ENCODE measurements at places on chromosomes 16 and 17.

DNA sequence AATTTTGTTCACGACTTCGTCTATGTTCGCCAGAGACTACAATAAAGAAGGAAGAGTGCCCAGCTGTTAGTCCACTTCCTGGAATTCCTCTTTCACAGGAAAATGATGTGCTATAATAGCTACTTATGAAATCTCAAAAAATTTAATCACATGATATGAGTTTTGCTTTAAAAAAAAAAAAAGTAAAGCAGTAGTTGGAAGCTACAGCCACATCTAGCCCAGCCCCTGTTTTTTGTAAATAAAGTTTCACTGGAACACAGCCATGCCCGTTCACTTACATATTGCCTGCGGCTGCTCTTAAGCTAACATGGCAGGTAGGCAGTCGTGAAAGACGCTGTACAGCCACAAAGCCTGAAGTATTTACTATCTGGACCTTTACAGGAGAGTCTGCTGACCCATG, 15.3 kb downstream of the VPS53 start:
- DNase-seq, result no peak

GRCh38 chr16:1341495-1342420, 8.3 kb downstream of the BAIAP3 start:
- DNase-seq, result no peak

GRCh38 chr16:8631373-8631772, 9.9 kb downstream of the METTL22 start:
- no peak for DNase-seq

GRCh38 chr16:21274172-21274726, 3.8 kb downstream of the CRYM start:
- DNase-seq, result no peak

DNA sequence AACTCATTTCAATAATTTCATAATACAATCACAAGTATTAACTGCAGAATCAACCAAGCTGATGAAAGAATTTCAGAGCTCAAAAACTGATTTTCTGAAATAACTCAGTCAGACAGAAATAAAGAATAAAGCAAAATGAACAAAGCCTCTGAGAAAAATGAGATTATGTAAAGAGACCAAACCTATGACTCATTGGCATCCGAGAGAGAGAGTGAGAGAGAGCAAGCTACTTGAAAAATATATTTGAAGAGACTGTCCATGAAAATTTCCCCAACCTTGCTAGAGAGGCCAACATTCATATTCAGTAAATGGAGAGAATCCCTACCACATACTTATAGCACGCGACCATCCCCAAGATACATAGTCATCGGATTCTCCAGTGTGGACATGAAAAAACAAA, 1376.4 kb downstream of the CDH11 start:
- DNase-seq, result no peak

- no peak for DNase-seq
Measured at GRCh38 chr17:32019228-32019627, 12.0 kb downstream of the LRRC37B start.

DNA sequence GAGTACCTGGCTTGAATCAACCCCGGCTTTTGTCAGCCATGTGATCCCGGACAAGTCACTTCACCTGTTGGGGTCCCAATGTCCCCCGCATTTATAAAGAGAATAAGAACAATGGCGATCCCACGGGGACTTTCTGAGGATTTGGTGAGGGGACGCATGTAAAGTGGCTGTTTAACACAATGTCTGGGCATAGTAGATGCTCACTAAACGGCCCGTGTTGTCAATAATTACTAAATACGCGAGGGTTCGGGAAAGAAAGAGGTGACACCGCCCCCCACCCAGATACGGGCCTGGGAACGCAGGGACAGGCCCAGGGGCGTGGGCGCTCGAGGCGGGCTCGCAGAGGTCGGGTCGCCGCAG, 1.8 kb downstream of the SYNGR3 start:
- DNase-seq, result no peak

DNA sequence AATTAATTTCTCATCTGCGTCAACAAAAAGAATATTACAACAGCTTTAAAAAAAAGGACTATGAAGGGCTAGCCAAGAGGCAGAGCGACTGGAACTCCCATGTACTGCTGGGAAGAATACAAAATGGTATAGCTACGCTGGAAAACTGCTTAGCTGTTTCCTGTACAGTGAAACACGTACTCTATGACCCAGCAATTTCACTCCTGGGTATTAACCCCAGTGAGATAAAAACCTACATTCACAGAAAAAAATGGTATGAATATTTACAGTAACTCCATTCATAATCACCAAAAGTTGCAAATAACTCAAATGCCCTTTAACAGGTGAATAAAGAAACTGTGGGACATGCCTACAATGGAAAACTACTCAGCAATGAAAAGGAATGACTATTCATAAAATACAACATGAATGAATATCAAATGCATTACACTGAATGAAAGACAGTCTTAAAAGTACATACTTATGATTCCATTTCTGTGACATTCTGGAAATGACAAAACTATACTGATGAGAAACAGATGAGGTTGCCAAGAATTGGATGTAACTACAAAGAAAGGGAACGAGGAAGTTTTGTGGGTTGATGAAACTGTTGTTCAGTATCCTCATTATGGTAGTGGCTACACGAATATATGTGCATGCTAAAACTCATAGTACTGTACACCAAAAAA, 27.6 kb downstream of the CMTM4 start:
- DNase-seq, result no peak

- no peak for DNase-seq
Measured at GRCh38 chr17:51214920-51215319, 44.9 kb downstream of the MBTD1 start.

GRCh38 chr17:79715098-79715942, 15.4 kb upstream of the ENPP7 start:
- no peak for DNase-seq

GRCh38 chr17:52738791-52739190, 580.3 kb upstream of the CA10 start:
- no peak for DNase-seq

GRCh38 chr16:65281586-65281985, 159.7 kb upstream of the CDH11 start:
- DNase-seq, result no peak

GRCh38 chr16:21620592-21620991, 21.2 kb downstream of the METTL9 start:
- DNase-seq, result no peak

DNA sequence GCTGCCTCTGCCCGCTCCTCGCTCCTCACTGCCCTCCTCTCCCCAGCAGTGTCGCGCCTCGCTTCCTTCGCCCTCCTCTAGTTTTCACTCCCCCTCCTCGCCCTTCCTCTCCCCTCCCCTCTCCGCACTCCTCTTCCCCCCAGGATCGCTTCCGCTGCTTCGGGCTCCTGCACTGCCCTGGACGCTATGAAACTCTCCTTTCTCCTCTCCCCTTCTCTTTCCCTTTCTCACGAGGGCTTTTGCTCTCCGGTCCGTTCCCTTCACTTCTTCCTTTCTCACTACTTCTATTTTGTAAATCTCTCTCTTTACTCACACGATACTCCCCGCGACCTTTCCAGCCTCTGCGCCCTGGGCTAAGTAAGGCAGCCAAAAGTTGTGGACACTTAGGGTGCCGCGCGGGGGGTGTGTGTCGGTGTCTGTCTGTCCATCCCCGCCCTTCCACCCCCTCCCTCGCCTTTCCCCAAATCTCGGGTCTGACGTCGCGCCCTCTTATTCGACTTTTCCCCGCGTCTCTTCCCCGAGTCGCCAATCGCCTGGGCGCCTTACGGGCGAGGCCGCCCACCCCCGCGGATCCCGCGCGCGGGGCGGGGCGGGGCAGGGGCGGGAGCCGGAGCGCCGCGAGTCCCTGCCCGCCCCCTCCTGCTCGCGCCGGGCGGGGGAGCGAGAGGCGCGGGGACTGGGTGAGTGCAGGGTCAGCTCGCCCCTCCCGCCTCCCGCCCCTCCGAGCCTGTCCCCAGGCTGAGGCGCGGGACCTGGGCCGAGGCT, at the start of gene IRX3:
TSS of gene IRX3 (minus strand) at position 422 of the 765 bp plus-strand sequence. CDS start 737 bp downstream, outside the sequence.
- DNase-seq, result no peak

- DNase-seq, result no peak
Measured at GRCh38 chr17:77025781-77026180, 115.0 kb upstream of the SEC14L1 start.

DNA sequence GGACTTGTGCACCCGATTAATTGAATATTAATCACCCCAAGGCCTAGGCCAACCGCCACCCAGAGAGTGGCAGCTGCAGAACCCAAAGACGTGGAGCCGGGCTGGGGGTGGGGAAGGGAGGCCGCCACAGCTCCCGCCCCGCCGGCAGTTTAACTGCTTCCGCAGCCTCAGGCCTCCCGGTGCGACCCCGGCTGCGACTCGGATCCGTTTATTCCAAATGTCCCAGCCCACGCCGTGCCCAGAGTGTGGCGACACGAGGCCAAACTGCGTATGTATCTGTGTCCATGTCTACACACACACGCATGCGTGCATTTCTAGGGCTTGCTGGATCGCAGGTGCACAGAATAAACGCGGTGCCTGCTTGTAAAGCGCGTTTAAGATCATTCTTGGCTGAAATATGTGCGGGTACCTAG, 802 bp upstream of the TOB1 start:
- DNase-seq, result peak; percentile 46
